ENCODE measurements at places on chromosomes 5 and 9. TPM values are rescaled to one million over a fixed set of nuclear protein-coding genes. Genes with fewer than 3 reads are reported as not detected.

The SLC46A2 gene
- total RNA-seq, result not detected

The SLCO6A1 gene
- total RNA-seq, result not detected

The ZNF782 gene
- total RNA-seq, result 4.0 TPM

The C9orf78 gene
- 22.2 TPM for total RNA-seq

The S100Z gene
- total RNA-seq, result not detected

The DBH gene
- not detected for total RNA-seq

The SLC27A6 gene
- total RNA-seq, result 86.0 TPM

The PCDHB12 gene
- under 0.01 TPM for total RNA-seq

The FOXE1 gene
- total RNA-seq, result not detected

The PRR16 gene
- total RNA-seq, result 36.1 TPM

The MYMK gene
- not detected for total RNA-seq

The NMUR2 gene
- 0.11 TPM for total RNA-seq

The ENTREP1 gene
- total RNA-seq, result 0.39 TPM

The HAVCR1 gene
- not detected for total RNA-seq

The UNC5A gene
- total RNA-seq, result not detected

The RBM27 gene
- 21.1 TPM for total RNA-seq

The ANKRD33B gene
- total RNA-seq, result 3.0 TPM

The NTNG2 gene
- total RNA-seq, result under 0.01 TPM

The CDH12 gene
- total RNA-seq, result not detected

The AK8 gene
- total RNA-seq, result 0.22 TPM

The PFN3 gene
- total RNA-seq, result not detected

The CCDC192 gene
- 0.39 TPM for total RNA-seq

The OR2S2 gene
- total RNA-seq, result not detected

The MEIKIN gene
- total RNA-seq, result 0.54 TPM

The PCDHGA5 gene
- 1.6 TPM for total RNA-seq

The ZMAT2 gene
- total RNA-seq, result 26.1 TPM

The HCN1 gene
- total RNA-seq, result not detected

The GABRP gene
- total RNA-seq, result 1,966 TPM

The ANKRD20A1 gene
- under 0.01 TPM for total RNA-seq

The MARCHF11 gene
- not detected for total RNA-seq

The CD14 gene
- 0.33 TPM for total RNA-seq

The LMX1B gene
- total RNA-seq, result not detected

The LECT2 gene
- not detected for total RNA-seq

The PCDHGB3 gene
- total RNA-seq, result 3.1 TPM

The PKN3 gene
- 1.8 TPM for total RNA-seq

The SPINK4 gene
- not detected for total RNA-seq

The CARD9 gene
- total RNA-seq, result 4.7 TPM

The PCDHGA4 gene
- total RNA-seq, result 1.5 TPM
